ENCODE measurements at places on chromosomes 2 and 18.

DNA sequence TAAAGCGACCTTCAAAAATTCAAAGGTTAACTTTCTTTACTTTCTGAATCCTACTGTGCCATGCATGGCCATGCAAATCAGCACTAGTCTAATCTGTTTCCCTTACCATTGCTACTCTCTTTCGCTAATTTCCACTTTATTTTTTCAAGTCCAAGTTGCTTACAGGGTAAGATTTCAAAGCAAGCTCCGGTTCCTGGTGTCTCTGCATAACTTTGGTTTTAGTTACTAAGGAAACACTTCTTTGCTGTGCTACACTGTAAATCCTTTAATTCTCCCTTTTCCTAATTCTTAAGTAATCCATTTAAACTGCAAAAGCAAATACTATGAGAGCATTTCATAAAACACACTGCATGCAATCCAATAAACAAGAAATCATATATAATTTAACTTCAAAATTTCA, 383.5 kb upstream of the LYPD1 start:
- no peak for DNase-seq

GRCh38 chr18:72458271-72458670, 85.9 kb downstream of the CBLN2 start:
- DNase-seq, result no peak

- no peak for DNase-seq
These were observed 794.2 kb upstream of the NXPH2 start for GRCh38 chr2:139574371-139574770.

DNA sequence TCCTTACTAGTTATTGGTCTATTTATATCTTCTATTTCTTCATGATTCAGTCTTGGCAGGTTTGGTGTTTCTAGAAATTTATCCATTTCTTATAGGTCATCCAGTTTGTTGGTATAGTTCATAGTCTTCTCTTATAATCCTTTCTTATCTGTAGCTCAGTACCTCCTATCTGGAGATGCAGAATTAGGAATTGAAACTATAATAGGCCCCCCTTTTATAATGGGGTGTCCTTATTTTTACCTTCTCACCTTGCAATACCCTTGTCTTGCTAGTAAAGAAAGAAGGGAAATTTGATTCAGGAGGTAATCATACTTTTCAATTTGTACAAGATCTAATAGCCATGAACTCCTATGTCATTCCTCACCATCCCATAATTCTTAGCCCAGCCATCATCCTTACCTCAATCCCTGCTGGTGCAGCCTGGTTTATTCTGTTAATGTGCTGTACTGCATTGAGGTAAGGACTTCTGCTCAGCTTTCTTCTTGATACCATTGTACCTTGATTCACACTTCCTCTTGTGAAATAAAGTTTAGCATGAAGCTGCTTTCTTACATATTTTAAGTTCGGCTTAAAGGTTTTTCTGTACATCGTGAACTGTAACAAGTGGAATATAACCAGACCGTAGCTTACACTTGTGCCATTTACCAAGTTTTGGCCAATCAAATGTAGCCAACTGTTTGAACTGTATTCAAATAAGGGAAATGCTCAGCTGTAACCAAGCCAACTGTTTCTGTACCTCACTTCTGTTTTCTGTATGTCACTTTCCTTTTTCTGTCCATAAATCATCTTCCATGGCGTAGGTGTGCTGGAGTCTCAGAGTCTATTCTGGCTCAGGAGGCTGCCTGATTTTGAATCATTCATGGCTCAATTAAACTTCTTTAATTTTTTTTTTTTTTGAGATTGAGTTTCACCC, 40.1 kb upstream of the PTH2R start:
- no peak for DNase-seq

GRCh38 chr2:217834057-217834620, 168.7 kb downstream of the TNS1 start:
- no peak for DNase-seq

DNA sequence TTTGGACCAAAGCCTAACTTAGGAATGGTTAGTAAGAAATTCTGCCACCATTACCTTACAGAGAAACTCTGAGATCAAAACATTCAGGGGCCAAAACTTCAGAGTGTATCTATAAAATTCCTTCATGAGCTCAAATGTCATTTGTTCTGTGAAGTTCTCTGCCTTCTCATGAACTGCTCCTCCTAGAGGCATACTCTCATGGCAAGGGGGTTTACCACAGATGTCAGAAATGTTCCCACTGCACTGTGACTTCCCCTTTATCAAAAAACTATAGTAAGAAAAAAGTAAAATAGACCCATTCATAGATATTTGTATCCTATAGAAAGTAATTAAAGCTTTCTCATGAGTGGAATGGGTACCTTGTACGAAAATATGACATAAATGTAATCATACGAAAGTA, 68.5 kb downstream of the USP40 start:
- no peak for DNase-seq

DNA sequence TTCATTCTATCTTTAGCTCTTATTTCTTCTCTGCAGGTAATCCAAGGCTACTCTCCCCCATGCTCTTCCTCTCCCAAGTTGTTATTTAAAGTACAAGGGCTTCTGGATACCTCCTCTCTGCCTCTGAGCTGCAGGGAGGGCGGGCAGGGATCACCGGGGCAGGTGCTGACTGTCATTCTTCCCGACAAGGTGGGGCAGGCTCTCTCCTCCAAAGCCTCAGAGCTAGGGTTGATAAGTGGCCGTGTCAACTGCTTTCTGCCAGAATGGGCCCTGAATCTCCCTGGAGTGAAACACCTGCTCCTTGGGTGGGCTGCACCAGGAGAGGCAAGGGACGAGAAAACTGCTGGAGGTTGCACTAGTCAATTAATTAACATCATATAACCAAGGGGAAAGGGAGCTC, 250.3 kb downstream of the SLC4A3 start:
- no peak for DNase-seq

DNA sequence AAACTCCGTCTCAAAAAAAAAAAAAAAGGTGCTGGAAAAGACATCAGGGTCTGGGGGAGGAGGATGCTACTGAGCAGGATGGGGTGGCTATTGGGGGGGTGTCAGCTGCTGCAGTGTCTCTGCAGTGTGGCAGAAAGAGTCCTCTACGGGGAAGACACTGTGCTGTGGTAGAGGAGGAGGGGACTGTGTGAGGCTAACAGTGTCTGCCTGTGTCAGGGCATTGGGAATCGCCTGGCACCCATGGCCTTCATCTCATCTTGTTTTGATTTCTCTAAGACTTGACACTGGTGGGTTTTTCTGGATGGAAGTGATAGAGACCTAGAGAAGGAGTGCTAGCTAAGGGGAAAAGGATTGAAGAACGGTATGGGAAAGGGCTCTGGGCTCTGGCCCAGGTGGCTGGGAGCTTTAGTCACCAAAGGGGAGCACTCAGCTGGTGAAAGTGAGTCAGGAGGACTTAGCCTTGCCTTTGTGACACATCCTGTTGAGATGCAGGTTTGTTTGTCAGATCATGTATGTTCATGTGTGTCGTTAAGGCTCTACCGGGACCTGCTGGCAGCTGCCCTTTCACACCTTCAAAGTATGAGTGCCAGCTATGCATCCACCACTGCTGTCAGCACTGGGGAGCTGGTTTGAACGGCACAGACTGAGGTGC, 58.0 kb downstream of the FARP2 start:
- DNase-seq, result no peak

- DNase-seq, result no peak
These were observed 26.0 kb downstream of the MAP3K20 start for GRCh38 chr2:173101687-173102086.

GRCh38 chr18:57728941-57729511, 74.1 kb downstream of the ATP8B1 start:
- DNase-seq, result no peak

DNA sequence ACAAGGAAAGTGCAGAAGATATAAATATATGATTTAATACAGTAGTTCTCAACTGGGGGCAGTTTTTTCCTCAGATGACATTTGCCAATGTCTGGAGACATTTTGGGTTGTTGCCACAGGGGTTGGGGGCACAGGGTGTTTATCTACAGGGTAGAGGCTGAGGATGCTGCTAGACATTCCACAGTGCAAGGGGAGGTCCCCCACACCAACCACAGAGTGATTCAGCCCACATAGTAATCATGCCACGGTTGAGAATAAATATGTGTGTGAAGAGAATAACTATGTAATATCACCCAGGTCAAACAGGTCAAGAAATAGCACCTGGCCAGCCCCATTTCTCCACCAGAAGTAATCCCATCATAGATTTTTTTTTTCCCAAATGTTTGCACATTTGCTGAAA, 17.9 kb downstream of the DYSF start:
- DNase-seq, result no peak

- DNase-seq, result no peak
These were observed 128.0 kb downstream of the NFATC1 start for GRCh38 chr18:79523736-79524180.

DNA sequence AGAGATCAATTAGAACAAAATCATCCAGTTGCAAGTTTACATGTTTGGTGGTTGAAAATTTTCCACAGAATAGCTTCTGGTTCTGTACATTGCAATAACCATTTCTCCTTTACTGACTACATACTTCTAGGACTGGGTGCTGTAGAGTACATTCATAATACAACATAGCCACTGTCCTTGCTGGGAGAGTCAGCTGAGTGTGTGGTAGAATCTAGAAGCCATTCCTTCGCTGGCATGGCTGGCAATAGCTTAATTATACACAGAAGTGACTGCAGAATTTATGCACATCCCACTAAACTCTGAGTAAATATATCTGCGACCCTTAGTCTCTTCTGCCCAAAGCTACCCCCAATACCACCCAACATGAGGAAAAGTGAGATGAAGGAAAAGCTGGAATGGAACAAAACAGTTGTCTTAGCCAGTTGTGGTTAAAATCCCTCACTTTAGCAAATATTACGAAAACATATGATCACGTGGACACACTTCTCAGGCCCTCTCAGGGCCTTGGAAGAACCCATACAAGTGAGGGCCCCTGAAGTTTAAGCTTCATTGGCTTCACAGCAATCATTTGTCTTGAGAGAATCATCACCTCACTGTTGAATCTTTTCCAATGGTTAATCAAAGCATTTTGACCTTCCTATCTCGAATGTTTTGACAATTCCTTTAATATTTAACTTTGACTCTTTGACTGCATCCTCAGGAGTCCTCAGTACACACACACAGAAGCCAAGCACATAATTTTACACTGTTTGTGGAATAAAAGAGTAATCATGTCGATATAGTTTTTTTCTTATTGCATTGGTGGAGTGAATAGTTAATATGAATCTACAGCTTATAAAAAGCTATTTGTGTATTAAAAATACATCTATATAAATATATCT, 225.1 kb downstream of the ZNF385B start:
- DNase-seq, result no peak

DNA sequence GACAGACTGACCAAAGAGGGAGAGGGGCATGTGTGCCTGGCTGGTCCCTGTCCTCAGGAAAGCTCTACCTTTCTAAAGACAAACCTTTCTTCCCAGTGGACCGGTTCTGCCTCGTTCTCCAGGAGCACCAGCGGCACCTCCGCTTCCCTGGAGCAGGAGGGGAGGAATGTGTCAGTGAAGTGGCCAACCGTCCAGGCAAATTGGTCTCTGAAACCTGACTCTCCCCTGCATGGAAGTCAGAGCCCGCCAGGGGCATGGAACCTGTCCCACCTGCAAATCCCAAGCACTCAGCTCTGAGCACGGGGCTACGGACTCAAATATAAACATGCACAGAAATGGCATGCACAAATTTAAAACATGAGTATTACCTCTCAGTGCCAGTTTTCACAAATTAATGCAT, 62.9 kb downstream of the COL6A3 start:
- no peak for DNase-seq

DNA sequence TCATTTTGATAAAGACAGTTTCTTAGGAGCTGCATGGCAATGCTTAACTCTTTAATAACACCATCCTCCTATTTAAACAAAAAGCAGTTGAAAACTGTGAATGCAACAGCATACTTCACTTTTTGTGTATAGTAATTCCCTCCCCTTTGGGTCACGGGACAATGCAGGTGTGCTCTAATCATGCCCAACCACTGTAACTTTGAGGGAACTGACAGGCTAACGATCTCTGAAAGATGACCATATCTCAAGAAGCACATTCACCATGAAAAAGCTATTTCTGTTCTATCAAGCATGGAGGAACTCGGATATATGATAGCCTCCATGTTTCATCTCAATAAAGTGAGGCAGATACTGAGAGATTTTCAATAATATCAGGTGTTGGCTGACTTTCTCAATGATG, 81.1 kb upstream of the CD226 start:
- no peak for DNase-seq

GRCh38 chr2:111160758-111161157, 40.0 kb downstream of the BCL2L11 start:
- no peak for DNase-seq

DNA sequence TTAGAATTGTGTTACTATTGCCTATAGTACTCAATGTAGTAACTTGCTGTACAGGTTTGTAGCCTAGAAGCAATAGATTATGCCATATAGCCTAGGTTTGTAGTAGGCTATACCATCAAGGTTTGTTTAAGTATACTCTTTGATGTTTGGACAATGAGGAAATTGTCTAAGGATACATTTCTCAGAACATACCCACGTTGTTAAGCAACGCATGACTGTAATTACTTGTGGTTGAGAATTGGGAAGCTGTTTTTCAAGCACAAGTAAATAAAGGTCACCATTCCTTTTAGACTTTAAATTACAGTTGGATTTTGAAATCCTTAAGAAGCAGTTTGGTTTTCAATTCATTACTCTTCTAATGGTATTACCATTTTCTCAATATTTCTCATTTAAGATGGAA, 89.8 kb upstream of the KCNH7 start:
- DNase-seq, result no peak

DNA sequence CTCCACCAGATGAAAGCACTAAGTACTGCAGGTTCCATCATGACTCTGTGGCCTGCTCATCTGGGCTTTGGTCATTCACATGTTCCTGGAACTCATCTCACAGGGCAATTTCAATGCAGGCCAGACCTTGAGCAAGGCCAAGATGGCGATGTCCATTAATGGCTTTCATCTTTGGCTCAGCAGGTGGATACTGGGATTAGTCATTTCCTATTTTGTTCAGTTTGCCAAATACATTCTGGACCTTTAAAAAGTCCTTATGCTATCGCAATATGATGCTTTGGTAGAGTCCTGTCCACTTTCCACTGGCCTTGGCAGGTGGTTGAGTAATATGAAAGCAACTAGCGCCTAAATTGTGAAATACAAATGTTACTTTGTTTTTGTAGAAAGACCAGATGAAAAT, 170.1 kb upstream of the REV1 start:
- DNase-seq, result no peak

DNA sequence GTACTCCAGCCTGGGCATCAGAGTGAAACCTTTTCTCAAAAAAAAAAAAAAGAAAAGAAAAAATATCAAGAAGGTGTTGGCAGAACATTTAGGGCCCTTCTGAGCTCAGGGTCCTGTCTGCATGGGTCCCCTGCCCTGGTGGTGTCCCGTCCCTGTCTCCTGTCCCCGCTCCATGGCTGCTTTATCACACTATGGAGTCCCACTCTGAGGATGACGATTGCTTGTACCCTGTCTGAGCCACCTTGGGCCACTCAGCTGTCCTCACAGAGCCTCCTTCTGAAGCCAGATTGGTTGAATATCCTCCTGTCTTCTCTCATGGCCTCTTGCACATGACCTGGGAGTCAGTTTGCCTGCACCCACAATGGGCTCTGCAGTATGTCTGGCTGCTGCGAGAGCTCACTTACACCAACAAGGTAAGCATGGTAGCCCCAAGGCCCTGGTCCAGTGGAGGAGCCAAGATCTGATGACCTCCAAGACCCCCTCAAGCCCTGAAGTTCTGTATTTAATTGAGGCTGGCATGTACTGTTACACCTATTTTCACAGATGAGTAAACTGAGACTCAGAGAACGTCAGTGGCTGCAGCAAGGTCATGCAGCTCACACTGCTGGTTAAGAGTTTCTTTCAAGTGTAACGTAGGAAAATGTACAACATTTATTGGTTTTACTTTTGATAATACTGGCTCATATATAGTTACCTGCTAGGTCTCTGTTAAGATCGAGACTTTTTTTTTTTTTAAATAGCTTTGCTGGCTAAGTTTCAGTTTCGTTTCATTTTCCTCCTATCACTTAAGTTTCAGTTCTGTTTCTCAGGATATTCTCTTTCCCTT, 16.9 kb upstream of the ZCCHC2 start:
- no peak for DNase-seq

Measured in suprapubic skin (tissue), 4 donors.